ENCODE measurements at places on chromosomes 16 and 17.

- DNase-seq: no peak
These were observed 206.2 kb upstream of the IRX5 start for GRCh38 chr16:54724346-54724925.

DNA sequence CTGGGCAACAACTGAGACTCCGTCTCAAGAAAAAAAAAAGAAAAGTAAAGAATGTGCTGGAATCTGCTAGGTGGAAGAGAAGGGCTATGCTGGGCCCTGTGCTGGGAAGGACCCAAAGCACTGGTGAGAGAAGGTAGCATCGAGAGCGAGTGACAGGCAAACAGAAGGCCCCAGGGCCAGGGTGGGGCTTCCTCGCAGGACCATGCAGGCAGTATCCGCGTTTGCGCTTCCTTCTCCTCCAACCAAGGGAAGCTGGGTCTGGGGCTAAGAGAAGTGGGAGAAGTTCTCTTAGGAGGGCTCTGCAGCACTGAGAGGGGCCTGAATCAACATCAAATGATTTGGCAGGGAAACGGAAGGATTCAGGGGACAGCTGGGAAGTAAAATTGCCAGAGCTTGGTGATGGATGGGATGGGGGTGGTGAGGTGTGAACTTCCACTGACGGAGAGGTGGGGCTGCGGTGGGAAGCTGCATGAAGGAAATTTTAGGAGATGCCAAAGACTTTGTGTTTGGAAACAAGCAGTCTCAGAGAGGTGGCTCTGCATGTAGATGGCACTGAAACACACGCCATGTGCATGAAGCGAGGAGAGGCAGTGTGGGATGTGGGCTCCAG, 5.2 kb upstream of the ECI1 start:
- no peak for DNase-seq

DNA sequence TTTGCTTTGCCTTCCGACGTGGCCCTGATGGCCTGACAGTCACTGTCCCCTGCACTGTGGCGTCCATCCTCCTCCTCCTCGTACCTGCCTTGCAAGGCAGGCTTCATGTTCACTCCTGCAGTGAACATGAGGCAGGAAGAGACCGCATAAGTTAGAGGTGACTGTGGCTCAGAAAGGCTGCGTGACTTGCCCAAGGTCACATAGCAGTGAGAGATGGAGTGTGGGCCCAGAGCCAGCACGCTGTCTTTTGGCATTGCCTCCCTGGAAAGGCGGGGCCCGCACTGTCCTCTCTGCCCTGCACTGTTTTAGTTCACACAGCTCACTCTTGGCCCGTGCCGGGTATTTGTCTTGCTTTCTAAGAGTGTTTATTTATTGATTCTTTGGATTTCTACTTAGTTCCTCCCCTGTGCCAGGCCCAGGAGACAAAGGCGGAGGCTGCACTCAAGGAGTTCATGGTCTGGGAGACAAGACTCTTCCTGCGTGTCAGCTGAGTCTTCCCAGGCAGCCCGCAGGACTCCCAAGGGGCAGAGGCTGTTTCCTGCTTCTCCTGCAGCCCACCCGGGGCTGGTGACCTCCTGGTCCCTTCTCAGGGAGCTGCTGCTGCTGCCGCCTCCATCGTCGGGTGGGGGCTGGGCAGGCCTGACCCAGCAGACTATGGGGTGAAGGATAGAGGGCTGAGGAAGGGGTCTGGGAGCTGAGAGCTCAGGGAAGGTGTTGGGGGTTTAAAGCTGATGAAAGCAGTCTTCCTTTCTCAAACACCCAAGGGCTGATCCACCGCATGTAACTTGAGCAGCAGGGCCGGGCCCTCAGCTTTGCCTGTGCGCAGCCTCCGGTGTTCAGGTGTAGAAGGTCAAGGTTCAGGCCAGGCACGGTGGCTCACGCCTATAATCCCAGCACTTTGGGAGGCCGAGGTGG, 12.7 kb downstream of the CYGB start:
- no peak for DNase-seq

DNA sequence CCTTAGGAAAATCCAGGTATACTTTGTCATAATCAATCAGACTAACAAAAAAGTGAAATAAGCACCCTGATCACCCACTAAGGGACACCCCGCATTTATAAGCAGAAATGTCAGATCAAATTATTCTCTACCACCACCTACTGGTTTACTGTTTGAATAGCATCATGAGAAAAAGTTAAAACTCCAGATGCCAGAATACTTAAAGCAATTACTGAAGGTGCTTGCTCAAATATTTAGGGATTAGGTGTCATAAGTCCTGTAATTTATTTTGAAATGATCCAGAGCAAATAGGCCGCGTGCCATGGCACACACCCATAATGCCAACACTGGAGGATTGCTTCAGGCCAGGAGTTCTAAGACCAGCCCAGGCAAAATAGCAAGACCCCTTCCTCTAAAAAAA, 2.3 kb downstream of the TOP2A start:
- peak; percentile 45 for DNase-seq

Data from mesendoderm (in vitro differentiated cells).